Hair follicle dermal papilla cell (primary cell): ENCODE measurements at places on chromosomes 16 and 17. TPM values are rescaled to one million over a fixed set of nuclear protein-coding genes. Genes with fewer than 3 reads are reported as not detected.

CBX2 gene
- 1.1 and 1.9 TPM in 2 replicates for total RNA-seq

ULK2 gene
- total RNA-seq, result 31.6 and 32.7 TPM in 2 replicates

CCNF gene
- 6.0 and 6.7 TPM in 2 replicates for total RNA-seq

CSH1 gene
- not detected in 2 replicates for total RNA-seq

MSLN gene
- total RNA-seq, result 0.12 TPM in 1 of 2 replicates, not detected in the other

CHST4 gene
- not detected in 2 replicates for total RNA-seq

MYCBPAP gene
- total RNA-seq, result 0.97 and 1.1 TPM in 2 replicates

ODAD4 gene
- total RNA-seq, result 0.97 and 1.3 TPM in 2 replicates

KRTAP4-6 gene
- total RNA-seq, result not detected in 2 replicates

VAT1L gene
- total RNA-seq, result 0.12 and 1.5 TPM in 2 replicates

KRT33A gene
- not detected in 2 replicates for total RNA-seq

TBC1D16 gene
- total RNA-seq, result 28.7 and 38.3 TPM in 2 replicates

KCNH4 gene
- under 0.01 TPM in 1 of 2 replicates, not detected in the other for total RNA-seq

KIF2B gene
- total RNA-seq, result not detected in 2 replicates

PRSS36 gene
- 2.1 TPM in 1 of 2 replicates, not detected in the other for total RNA-seq

TMIGD1 gene
- total RNA-seq, result not detected in 2 replicates

ALDH3A1 gene
- 8.1 and 10.4 TPM in 2 replicates for total RNA-seq

KRT32 gene
- not detected in 2 replicates for total RNA-seq

CXCL16 gene
- 0.97 and 1.1 TPM in 2 replicates for total RNA-seq

EVPLL gene
- total RNA-seq, result not detected in 2 replicates

TEX14 gene
- under 0.01 TPM in 2 replicates for total RNA-seq

ZNF778 gene
- total RNA-seq, result 13.6 and 14.0 TPM in 2 replicates

BCL6B gene
- total RNA-seq, result 0.16 and 0.36 TPM in 2 replicates

TEDC2 gene
- 1.1 and 1.2 TPM in 2 replicates for total RNA-seq

WSCD1 gene
- under 0.01 TPM in 1 of 2 replicates, not detected in the other for total RNA-seq

KRTAP2-3 gene
- total RNA-seq, result not detected in 2 replicates

KRTAP9-2 gene
- not detected in 2 replicates for total RNA-seq

CCL5 gene
- 0.16 TPM in 1 of 2 replicates, not detected in the other for total RNA-seq

CACNA1H gene
- total RNA-seq, result under 0.01 TPM in 2 replicates

ZNF75A gene
- 26.2 and 28.4 TPM in 2 replicates for total RNA-seq

OR1A1 gene
- total RNA-seq, result not detected in 2 replicates

C16orf96 gene
- under 0.01 and 0.12 TPM in 2 replicates for total RNA-seq

TMEM132E gene
- total RNA-seq, result not detected in 2 replicates

STX1B gene
- 0.97 and 2.3 TPM in 2 replicates for total RNA-seq

CX3CL1 gene
- total RNA-seq, result 0.32 TPM in 1 of 2 replicates, not detected in the other

ZNF594 gene
- 7.5 and 9.6 TPM in 2 replicates for total RNA-seq

DNAH9 gene
- total RNA-seq, result not detected in 2 replicates

GPR142 gene
- not detected in 2 replicates for total RNA-seq

KRTAP1-1 gene
- total RNA-seq, result not detected in 2 replicates

ABCA10 gene
- total RNA-seq, result 5.0 and 8.4 TPM in 2 replicates

NOS2 gene
- not detected in 2 replicates for total RNA-seq

KIFC3 gene
- total RNA-seq, result 52.3 and 55.0 TPM in 2 replicates

PPP1R27 gene
- not detected in 2 replicates for total RNA-seq

SPNS3 gene
- total RNA-seq, result not detected in 2 replicates

FAM20A gene
- total RNA-seq, result 6.7 and 8.1 TPM in 2 replicates

CLDN6 gene
- total RNA-seq, result 0.12 and 0.16 TPM in 2 replicates

TEKT1 gene
- not detected in 2 replicates for total RNA-seq

TRIM37 gene
- 34.9 and 39.4 TPM in 2 replicates for total RNA-seq

EVI2B gene
- 0.32 and 1.5 TPM in 2 replicates for total RNA-seq
